ENCODE measurements at places on chromosomes 4 and X.
A peak's percentile ranks its signal among the peaks of the same experiment; 100 is the strongest.

DNA sequence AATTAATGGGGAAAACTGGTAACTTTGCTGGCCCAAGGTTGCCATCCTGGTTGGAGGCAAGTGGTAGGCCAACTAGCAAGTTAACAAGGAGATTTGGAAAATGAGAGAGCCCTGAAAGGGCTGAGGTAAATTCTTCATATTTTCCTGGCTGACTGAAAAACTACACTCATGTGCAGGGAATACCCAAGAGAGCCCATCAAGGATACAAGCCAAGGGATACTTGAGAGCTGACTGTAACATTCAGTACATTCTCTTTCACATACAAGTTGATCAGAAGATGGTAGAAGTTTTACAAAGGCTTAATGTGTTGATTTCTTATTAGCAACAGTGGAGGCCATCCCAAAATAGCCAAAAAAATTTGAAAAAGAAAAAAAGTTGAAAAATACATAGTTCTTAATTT is 33.3 kb downstream of the IL2 start:
- no peak for DNase-seq

- DNase-seq, result no peak
Observed at GRCh38 chrX:39431893-39432292, 630.6 kb downstream of the MID1IP1 start.

- DNase-seq, result no peak
Observed at GRCh38 chr4:19213388-19213787, 1038.3 kb upstream of the SLIT2 start.

DNA sequence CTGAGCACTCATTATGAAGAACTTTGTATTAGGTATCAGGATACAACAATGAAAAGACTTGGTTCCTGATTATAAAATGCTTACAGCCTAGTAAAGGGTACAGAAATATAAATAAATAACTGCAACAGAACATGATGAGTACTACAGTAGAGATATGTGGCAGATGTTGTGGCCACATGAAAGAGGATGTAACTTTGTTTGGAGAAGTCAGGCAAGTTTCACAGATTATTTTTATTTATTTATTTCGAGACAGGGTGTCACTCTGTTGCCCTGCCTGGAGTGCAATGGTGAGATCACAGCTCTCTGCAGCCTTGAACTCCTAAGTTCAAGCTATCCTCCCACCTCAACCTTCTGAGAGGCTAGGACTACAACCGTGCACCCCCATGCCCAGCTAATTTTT is 15.8 kb upstream of the UBE2K start:
- DNase-seq, result peak; percentile 87

DNA sequence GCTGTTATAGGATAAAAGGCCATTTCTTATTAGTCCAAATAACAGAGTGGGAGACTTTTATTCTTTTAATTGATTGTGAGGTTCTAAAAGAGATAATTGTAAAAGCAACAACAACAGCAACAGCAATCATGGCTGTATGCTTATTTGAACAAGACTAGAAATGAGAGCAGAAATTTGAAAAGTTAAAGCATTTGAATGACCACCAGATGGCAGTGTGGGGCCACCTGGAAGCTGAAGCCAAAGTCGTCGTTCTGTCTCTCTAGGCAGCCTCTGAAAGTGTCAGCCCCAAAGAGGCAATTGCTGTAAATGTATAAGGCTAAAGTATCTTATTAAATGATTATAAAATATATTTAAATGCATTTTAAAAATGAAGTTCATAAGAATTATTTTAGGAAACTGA is 42.2 kb downstream of the SH2D1A start:
- peak; percentile 50 for DNase-seq

DNA sequence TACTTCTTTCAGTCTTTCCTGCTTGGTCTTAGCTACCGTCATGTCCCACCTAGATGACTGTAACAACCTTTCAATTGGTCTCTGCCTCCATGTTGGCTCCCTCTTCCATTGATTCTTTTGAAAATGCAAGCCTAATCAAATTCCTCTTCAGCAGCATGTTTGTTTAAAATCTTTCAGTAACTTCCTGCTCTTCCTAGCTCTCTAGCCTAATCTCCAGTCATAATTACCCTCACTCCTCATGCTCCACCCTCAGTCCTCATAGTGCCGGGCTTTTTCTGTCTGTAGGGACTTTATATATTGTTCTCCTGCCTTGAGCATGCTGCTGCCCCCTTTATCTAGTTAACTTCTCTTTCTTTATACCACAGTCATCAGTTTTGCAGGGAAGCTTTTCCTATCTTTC is 12.1 kb downstream of the SNX25 start:
- DNase-seq, result no peak

DNA sequence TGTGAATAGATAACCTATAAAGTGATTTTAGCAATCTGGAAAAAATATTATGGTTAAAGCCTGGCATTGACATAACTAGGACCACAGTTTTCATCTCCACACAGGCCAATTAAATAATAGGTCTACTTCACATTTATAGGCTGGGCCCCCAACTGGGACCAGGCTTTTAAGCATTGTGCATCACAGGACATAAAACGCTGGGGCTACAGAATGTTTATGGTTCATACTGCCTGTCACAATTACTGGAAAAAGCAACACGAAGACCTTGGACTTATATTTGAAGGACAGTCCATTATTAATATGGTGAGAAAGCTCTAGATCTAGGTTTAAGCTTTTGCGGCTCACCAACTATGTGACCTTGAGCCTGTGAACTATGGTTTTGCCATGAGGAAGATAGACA is 94.2 kb downstream of the MFAP3L start:
- DNase-seq, result no peak

GRCh38 chr4:110597582-110597981 is 25.3 kb downstream of the PITX2 start:
- DNase-seq, result no peak

DNA sequence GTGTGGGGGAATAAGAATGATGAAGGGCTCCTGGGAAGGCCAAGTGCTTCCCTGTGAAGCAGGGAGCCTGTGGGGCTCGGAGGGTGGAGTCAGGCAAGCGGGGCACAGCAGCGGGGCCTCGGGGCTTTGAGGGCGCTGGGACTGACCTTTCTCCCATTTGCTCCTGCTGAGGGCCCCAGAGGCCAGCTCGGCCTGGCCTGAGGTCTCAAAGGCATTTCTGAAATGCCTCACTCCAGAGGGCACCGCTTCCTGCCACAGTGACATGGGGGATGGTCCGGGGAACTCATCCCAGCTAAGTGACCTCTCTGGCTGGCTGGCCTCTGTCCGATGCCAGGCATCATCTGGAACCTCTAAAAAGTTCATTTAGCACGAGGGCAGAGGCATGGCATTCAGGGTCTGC is 98.8 kb upstream of the STX18 start:
- DNase-seq, result no peak

All from suppressor macrophage (primary cell).